Stimulated activated CD8-positive, alpha-beta memory T cell treated with anti-CD3 and anti-CD28 coated beads, Interleukin-15, amount 100 ng/mL, for 4 hours (primary cell): ENCODE measurements at places on chromosomes 6 and 20.

DNA sequence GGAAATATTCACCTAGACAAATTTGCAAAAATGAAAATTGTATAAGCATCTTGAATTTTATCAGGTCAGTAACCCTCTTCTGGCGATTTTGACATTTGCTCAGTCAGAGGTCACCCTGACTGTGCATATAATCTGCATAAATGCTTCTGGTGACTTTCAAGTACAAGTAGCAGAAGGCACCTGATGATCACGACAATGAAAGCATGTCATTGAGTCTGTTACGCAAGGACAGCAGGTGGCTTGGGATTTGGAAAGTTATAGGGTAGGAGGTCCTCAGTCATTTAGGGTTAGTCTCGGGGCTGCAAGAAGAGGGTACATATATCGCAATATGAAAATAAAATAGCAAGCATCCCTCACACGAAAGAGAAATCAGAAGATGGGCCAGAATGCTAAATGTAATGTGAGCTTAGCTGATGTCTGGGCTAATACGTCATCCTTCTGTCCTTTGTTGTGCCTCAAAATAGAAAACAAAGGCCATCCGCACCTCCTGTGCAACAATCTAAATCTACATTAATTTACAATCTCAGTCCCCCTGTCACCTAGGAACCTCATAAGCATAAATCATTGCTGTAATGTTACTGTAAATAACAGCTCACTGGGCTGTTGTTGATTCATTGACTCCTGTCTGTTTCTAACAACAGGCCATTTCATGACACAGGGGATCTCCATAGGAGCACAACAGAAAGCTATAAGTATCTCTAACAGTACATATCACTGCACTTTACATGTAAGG, 155.2 kb upstream of the RSPO3 start:
- no peak for DNase-seq

GRCh38 chr6:166936079-166936787, 20.1 kb downstream of the RNASET2 start:
- DNase-seq = no peak

DNA sequence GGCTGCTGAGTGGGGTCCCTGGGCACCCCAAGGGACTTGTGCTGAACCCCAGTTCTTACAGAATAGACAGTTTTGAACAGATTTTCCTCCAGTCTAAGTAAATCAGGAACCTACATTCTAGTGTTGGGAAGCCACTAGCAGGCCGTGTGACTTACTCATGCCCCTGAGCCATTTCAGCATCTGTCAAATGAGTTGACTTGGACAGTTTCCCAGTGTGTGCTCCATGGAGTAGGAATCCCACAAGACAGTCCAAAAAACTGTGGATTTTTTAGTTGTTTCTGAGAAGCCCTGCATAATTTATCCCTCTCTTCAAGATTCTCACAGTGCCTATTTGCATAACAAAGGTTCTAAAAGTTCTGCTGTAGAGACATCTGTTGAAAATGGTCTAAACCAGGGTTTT, 2.1 kb downstream of the GABRR2 start:
- no peak for DNase-seq

DNA sequence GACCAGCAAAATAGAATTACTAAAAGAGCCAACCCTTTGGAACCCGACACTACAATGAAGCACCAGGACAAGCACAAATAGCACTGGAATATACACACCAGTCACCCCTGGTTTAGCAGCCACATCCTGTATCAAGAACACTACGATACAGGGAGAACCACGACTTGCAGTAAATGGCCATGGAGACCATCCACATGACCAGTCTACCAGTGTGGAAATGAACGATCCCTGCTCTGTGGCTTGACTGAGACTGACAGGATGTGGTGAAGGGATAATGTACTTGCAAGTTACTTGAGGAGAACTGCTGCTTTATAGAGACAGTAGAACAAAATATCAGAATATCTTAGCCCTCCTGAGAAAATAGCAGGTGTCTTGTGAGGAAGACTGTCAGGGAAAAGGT, 169.6 kb downstream of the COL9A1 start:
- DNase-seq = no peak

DNA sequence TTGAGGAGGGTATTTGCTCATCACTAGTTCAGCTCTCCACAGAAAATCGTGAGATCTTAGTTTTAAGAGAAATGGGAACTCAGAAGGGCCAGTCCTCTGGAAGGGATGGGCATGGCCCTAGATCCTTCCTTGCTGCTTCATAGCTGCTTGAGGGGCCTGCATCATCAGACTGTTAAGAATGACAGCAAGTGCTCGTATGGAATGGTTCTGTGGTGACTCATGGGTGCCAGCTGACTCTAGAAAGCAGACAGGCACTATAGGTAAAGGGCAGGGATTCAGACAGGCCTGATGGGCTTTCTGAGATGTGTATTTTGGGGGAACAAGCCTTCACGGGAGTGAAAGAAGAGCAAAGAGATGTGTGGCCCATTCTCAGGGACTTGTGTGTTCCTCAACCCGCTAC, 90.8 kb downstream of the MYLK4 start:
- DNase-seq = no peak

- no peak for DNase-seq
These were observed 679.5 kb downstream of the KHDRBS2 start for GRCh38 chr6:61606500-61606899.
